ENCODE measurements at places on chromosomes 5 and 9. TPM values are rescaled to one million over a fixed set of nuclear protein-coding genes. Genes with fewer than 3 reads are reported as not detected.

The PCA3 gene
- 0.73 TPM for polyA plus RNA-seq

The PCDHA11 gene
- polyA plus RNA-seq = 0.74 TPM

The SLC23A1 gene
- 1.6 TPM for polyA plus RNA-seq

The GZMA gene
- polyA plus RNA-seq = 1.1 TPM

The ANGPTL2 gene
- 24.1 TPM for polyA plus RNA-seq

DNA sequence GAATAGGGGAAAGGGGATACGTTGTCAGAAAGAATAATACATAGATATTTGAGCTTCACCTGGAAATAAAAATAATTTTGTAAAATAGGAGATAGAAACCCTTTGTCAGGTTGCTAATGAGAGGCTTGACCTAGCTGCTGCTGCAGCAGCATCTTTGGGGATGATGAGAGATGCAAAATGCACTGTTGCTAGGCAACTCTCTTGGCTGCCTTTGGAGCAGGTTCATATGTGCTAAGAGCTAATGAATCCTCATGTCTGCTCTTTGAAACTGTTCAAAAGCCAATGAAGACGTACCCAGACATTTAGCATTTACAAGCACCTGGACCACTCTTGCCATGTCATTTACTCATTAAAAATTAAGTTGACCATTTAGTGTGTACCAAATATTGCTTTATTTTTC is 121.7 kb downstream of the FOCAD start:
- DNase-seq = no peak

DNA sequence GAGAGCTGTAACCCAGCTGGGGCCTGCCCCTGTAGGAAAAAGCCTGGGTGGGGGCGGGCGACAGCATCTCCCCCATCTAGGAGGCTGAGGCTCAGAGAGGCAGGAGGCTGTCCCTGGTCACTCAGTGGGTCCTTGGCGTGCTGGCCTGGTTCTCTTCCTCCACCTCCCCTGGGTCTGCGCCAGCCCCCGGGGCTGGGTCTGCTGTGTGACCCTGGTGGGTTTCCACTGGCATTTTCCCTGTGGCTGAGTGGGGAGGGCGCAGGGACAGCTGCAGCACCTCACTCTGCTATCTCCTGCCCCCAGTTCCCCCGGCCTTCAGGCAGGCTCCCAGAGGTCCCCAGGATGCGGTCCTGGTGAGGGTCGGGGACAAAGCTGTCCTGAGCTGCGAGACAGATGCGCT is 59.5 kb upstream of the ASS1 start:
- DNase-seq = no peak

GRCh38 chr5:91240175-91240574 is 142.9 kb downstream of the ARRDC3 start:
- no peak for DNase-seq

GRCh38 chr9:129198319-129199043 is 20.4 kb upstream of the IER5L start:
- DNase-seq = no peak

DNA sequence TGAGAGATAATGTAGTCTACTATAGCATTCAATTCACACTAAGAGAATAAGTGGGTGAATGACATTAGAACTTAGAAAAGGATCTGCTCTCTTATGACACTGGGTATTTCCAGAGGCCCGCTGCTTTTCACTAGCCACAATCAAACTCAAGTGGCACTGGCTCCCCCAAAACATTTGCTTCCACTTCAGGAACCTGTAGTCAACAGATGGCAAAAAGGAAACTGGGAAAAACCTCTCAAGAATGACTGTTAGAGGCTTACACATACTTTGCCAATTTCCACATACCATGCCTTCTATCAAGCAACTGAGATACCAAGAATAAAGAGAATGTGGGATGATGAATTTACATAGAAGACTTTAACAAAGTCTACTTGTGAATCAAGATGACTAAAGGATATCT is 11.2 kb downstream of the POC5 start:
- no peak for DNase-seq

DNA sequence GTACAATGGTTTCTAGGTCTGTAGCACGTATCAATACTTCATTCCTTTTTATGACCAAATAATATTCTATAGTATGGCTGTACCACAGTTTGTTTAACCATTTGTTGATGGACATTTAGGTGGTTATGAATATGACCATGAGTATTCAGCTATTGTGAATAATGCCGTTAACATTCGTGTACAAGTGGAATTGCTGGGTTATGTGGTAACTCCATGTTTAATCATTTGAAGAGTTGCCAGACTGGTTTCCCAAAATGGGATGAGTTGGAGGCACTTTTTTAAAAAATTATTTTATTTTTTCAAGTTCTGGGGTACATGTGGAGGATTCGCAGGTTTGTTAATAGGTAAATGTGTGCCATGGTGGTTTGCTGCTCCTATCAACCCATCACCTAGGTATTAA is 4.6 kb downstream of the SNX2 start:
- no peak for DNase-seq

DNA sequence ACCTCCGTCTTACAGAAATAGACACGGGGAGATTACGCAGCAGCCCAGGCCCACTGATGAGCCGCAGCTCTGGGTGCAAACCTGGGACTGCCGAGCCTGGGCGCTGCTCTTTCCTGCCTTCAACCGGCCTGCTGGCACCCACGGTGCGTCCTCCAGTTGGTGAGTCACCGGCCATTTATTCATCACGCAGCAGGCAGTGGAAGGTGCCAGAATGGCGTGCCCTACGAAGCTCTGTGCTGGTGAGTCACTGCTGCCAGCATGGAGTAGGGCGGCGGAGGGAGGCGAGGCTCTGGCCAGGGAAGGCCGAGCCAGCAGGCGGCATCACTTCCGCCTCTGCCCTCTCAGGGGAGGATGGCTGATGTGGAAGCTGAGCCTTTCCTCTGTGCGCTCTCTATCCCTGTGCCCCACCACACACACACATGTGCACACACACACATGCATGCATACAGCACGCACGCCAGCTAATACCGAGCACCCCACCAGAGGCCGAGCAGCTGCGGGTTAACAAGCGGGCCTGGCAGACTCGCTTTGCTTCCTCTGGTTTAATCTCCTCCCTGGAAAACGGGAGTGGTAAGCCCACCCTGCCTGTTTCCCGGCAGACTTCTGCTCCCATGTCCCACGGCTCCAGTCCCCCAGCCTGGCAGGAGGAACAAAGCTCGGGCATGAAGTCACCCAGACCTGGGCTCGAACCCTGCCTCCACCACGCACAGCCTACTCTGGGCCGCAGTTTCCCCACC is 39.2 kb downstream of the OLFM1 start:
- no peak for DNase-seq
